ENCODE measurements at places on chromosomes 6 and 20.

DNA sequence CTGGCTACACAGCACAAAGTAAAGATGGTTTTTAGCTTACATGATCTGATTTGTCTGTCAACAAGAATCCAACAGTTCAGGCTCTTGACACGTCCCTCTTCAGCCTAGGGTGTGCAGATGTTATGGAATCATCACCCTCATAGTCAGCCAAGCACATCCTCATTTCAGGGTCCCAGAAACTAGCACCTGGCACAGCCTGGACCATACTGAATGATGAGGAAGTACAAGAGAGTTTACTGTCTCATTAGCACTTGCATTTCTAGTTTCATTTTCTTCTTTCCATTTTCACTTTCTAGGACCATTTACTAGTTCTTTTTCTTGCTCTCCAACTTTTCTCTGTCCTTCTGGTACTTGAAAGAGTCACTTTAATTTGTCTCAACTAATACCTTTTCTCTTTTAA lies 6.5 kb downstream of the RIPOR2 start:
- no peak for DNase-seq

DNA sequence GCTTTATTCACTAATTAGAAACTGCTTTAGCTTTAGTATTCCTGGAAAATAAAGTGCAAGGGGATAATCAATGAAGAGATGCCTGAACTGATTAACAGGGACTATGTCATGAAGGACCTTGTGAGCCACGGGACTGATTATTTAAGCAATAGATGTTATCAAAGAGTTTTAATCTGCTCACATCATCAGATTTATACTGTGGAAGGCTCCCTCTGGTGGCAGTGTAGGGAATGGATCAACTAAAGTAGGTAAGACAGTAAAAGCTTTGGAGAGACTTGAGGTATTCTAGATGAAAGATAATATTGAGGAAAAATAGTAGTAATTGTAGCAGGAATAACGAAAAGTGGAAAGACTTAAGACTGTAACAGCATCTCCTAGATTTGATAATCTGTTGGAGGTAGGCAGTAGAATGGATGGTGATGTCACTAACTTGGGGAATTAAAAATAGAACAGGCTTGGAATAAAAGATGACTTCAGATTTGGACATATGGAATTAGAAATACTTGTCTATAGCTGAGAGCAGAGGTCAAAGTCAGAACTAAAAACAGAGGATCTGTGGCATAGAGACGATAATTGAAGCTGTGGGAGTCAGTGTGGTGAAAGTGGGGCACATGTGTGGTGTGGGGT lies 80.3 kb upstream of the HTR1E start:
- DNase-seq, result no peak

DNA sequence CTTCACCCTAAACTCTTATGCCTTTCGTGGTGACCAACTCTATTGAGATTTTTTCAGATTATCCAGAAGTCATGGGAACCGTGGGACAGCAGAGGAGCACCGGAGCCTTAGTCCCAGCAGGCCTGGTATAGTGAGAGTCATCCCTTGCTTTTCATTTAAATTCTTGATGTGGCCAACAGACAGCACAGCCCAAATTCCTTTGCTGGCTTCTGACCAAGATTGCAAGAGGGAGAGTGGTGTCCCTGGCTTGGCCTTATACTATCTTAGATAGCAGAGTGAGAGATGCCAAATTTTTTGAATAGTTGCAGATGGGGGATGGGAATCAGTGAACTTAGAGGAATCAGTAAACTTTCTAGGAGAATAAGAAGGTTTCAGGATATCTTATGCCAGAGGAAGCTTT lies 7.8 kb downstream of the STX11 start:
- peak; percentile 38 for DNase-seq

DNA sequence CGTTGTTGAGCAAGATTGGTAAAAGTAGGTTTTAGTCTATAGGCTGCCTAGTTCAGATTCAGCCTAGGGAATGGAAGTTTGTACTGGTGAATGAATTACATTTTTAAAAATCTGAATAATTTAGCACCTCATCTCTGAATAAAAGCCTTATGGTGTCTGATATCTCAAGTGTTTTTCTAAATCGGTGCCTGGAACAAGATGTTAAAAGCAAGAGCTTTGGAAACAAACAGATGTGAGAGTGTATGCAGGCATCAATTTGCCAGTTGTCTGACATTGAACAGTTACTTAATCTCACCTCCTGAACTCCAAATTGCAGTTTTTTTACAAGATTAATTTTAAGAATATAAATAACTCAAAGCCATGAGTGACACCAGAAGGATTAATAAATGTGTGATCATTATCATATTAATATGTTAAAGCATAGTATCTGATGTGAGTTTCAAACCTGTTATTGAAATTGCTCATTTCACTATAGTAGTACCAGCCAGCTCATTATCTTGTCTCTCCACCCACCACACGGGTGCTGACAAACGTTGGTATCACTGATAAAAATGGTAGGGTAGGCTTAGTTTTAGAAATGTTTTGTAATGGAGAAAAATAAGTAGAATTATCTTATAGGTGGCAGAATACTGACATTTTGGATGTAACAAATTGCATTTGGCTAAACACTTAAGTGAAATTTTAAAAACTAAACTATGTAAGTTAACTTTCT lies 157.3 kb downstream of the FAM83B start:
- no peak for DNase-seq

- no peak for DNase-seq
These were observed 43.8 kb downstream of the ZBTB46 start for GRCh38 chr20:63787302-63787701.

DNA sequence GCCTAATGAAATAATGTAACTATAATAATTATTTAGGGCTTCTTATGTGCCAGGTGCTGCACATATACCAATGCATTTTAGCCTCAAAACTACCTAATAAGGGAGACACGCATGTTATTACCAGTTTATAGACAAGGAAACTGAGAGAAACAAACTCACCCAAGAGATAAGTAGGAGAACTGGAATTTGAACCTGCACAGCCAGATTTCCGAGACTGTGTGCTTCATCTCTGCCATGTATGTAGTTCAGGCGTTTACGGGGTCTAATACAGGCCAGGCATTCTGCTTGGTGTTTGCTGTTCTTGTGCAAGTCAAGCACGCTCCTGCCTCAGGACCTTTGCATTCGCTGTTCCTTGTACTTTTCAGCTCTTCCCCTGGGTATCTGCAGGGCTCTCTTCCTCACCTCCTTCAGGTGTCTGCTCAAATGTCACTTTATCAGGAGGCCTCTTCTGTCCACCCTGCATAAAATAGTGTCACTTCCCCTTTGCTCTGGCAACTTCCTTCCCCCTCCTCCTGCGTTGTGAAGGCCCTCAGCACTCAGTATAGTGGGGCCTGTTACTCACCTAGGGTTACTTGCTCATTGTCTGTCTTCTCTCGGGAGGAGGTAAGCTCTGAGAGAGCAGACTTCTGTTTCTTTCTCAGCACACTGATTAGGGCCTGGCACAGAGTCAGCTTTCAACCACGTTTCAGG lies 6.1 kb upstream of the NSFL1C start:
- no peak for DNase-seq

GRCh38 chr20:47400685-47401084 lies 44.2 kb upstream of the ZMYND8 start:
- no peak for DNase-seq

- DNase-seq, result no peak
These were observed 415.1 kb downstream of the PLCB1 start for GRCh38 chr20:8547035-8547650.

- DNase-seq, result no peak
These were observed 756 bp downstream of the MTG2 start for GRCh38 chr20:62183426-62184142.

DNA sequence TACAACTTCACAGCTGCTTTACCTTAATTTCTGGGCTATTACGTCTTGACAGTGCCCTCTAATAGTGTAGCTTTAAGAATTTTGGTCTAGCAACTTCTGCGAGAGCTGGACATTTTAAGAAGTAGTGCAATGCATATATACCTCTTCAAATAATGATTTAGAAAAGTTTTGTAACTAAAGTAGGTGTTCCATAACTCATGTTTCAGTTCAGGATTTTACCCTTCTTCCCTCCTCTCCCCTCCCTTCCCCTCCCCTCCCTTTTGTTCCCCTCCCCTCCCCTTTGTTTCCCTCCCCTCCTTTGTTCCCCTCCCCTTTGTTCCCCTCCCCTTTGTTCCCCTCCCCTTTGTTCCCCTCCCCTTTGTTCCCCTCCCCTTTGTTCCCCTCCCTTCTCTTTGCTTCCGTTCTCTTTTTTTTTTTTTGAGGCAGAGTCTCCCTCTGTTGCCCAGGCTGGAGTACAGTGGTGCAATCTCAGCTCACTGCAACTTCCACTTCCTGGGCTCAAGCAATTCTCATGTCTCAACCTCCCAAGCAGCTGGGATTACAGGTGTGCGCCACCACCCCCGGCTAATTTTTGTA lies 28.8 kb upstream of the TRAM2 start:
- no peak for DNase-seq

GRCh38 chr6:49072146-49072545 lies 390.9 kb downstream of the MMUT start:
- DNase-seq, result no peak

DNA sequence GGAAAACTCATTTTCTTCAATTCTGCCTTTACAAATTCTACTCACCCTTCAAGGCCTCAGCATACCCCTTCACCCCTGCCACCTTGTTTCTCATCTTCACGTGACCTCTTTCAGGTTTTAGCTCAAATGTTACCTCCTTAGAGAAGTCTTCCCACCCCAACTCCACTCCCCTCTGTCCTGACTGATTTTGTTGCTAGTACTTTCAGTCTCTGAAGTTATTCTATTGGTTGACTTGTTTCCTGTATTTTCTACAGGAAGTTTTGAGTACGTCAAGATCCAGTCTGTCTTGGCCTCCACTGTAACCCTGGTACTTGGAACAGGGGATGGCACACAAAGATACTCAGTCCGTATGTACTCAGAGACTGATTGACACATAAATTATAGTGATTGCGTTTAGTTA lies 296.1 kb downstream of the DHX35 start:
- DNase-seq, result no peak

DNA sequence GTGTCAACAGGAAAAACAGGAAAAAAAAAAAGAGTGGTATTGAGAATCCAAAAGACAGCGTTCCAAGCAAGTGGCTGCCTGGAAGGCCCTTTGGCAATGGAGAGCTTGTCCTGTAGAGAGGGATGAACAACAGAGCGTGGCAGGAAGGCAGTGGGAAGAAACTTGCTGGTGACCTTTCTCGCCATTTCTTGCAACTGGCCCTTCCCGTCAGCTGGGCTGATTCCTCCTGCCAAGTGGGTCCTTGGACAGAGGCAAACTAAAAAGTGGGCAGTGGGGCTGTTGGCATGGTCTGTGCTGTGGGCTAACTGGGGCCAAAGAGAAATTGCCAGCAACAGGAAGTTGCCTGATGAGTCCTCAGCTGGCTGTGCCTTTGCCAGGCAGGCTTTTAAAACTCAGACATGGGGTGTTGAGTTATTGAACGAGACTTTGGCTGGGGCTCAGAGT lies 43.9 kb upstream of the CLDN20 start:
- peak; percentile 49 for DNase-seq

DNA sequence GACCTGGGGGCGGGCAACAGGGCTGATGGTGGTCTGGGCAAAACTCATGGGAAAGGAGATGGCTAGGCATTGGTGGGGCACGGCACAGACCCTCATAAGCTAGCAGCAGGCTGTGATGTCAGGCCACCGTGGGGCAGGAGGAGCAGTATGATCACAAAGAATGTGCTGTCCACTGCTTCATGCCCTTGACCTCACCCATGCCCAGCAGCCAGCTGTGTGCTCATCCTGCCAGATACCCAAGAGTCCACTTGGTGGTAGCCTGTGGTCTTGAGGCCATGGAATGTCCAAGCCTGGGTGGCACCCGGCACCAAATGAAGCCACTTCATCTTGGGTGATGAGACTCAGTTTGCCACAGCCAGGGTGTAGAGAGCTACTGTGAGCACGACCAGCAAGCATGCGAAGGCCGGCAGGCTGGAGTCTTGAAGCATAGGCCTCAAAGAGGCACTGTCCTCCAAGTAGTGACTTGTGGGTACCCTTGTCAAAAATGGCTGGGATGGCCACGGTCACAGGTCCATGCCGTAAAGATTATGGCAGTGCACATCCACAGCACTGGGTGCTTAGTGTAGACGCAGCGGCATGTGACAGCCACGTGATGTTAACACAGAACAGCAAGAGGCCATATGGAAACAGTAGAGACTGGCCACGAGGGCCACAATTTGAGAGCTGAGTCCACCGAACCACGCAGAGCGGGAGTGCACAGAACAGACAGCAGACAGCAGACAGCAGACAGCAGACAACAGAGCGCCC lies 19.0 kb downstream of the PLAGL2 start:
- DNase-seq, result peak; percentile 38

DNA sequence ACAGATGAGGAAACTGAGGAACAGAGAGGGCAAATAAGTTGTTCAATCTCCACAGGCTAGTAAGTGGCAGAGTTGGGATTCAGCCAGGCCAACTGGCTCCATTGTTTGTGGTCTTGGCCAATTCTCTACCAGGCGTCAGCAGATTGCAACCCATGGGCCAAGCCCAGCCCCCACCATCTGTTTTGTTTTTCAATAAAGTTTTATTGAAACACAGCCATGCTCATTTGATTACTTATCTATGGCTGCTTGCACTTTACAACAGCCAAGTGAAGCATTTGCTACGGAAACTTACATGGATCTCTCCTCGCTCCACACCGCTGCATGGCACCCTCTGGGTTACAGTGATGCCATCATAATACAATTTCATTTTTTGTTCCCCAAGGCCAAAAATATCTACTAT lies 90.8 kb downstream of the ZNF217 start:
- no peak for DNase-seq

DNA sequence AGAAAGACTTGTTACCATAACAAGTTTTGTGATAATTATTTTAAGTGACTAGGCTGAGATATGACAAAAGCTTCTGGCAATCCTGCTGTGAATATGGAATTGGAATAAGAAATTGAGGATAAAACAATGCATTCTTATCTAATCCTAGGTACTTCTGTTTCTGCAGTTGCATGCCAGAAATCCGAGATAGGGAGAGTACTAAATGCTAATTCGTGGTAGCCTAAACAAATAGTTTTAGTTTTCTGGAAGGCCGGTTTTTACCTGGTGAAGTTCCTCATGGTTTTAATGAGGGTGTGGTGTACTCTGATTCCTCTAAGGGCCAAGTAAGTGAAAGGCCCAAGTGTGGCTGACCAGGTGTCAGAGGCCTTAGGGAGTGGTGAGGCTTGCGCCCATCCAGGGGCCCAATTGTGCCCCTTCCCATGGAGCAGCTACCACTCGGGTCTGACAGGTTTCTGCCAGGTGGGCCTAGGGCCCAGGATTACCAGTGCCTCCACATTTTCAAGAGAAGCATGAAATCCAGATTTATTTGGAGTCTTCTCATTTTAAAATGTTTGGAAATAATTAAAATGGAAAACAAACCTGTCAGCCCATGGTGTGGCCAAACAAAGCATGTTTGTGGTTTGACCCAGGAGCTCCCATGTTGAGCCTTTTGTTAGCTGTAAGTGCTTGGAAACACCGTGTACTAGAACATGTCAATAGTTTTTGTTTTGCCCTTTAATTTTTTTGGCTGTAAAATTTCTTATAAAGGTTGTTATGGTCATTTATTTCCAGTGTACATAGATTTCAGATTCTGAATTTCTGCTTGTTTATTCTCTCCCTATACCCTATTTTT lies 6.6 kb downstream of the PLCB4 start:
- DNase-seq, result no peak

- DNase-seq, result no peak
These were observed 27.8 kb upstream of the RNF144B start for GRCh38 chr6:18359237-18359885.

- no peak for DNase-seq
These were observed 63.3 kb upstream of the PTGIS start for GRCh38 chr20:49631061-49631716.

- no peak for DNase-seq
These were observed 118.9 kb upstream of the EXOC2 start for GRCh38 chr6:811831-812230.

Data from breast epithelium (tissue), 4 donors.